OCI-LY7 (cell line): ENCODE measurements at places on chromosomes 13 and 19.

- DNase-seq = no peak
Measured at GRCh38 chr13:86907156-86907555, 764.0 kb upstream of the SLITRK5 start.

DNA sequence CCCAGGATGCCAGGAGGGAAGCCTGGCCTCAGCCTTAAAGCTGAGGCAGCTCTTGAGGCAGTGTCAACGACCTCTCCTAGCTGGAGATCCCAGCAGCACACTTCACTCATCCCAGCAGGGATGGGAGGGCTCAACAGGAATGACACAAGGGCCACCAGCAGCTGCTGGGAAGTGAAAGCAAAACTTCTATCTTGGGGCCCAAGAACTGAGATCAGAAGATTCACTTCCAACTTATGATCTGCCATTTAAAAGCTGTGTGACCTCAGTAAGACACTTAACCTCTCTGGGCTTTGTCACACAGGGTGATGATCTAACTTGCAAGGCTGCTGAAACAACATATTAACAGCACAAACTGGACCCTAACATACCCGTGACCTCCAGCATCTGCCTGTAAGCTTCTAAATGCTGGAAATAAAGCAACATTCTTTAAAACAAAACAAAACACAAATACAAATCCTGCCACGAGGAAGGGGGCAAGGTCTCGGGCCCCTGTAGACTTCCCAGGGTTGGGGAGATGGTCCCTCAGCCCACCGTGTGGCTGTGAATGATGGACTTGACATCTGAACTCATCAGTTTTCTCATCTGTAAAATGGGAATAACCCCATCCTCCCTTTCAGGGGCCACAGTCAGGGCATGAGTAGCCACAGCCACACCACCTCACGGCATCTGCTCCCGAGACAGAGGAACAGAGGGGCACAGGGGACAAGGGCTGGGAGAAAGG is 22.7 kb downstream of the ELL start:
- no peak for DNase-seq

DNA sequence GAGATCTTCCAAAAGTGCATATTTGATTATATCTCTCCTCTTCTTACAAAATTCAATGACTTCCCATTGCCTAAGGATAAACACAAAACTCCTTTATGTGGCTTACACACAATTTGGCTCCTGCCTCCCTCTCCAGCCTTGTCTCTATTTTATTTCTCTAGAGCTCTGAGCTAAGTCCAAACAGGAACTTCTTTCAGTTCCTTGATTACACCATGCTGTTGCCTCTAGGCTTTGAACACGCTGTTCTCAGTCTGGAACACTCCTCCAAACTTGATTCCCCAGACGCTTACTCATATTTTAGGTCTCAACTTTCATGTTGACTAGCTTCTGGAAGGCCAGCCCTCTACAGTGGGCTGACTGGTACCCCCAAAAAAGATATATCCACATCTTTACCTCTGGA is 258.5 kb downstream of the COG6 start:
- DNase-seq = no peak

DNA sequence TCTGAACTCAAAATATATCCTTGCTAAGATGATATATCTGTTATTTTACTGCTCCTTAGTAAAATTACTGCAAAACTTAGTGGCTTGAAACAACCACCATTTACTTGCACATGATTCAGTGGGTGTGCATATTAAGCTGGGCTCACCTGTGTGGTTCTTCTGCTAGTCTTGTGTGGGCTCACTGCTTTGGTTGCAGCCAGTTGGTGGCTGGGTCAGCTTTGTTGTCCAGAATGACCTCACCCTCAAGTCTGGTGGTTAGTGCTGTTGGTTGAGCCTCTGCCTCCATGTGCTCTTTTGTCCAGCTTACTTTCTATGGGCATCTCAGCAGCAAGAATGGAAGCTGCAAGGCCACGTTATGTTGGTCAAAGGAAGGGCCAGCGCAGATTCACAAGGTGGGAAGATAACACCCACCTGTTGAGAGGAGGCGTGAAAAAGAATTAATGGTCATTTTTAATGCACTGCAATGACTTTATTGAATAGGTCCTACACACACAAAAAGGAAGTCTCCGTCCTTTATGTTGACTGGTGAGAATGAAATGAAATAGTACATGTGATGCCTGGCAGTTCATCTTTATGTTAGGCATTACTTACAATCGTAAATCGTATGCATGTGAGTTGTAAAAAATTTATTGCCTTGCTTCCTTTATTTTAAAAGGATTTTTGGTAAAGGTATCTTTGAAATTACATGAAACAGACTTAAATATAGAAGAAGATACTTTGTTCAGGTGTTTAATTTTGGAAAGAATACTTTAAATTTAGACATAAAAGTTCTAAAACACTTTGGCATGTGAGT is 34.3 kb downstream of the URI1 start:
- no peak for DNase-seq

DNA sequence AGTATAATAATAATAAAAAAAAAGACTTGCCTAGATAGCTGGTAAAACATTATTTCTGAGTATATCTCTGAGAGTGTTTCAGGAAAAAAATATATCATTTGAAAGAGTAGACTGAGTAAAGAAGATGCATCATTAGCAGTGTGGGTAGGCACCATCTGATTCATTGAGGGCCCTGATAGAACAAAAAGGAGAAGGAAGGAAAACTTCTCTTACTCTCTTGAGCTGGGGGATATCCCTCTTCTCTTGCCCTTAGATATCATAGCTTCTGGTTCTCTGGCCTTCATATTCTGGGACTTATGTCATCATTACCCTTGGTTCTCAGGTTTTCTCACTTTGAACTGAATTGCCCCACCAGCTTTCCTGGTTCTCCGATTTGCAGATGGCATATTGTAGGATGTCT is 177.6 kb upstream of the EDNRB start:
- DNase-seq = no peak
